ENCODE measurements at places on chromosomes 13 and 19.

DNA sequence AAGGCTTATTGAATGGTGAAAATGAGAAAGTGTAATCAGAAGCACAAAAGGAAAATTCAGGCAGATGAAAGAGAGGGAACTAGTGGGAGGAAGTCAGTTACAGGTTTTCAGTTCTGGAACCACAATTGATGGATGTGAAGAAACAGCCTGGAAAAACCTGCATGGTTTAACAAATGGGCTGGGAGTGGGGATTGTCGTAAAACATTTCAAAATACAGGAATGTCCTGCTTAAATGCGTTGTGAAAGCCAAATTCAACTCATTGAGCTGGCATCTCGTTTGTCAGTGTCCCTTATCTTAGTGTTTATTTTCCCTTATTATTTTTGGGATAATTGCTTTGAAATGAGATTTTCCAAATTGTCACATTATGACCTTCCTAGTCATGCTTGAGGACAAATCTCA lies 106.5 kb upstream of the RFC3 start:
- DNase-seq, result no peak

- peak; percentile 80 for DNase-seq
Observed at GRCh38 chr13:41458761-41459431, 1.5 kb downstream of the RGCC start.

DNA sequence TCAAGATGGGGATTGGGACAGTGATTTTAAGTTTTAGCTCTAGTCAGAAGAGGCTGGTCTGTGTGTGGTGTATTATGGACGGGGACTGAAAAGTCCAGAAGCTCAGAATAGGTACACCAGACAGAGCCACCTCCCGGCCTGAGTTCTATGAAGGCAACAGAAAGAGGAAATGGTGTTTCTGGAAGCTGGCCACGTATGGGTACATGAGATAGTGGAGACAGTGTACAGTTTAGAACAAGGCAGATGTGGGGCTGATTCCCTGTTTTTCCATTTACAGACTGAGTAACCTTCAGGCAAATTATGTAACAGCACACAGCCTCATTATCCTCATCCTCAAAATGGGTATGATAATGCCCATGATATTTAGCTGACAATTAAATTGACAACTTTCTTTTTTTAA lies 1.3 kb downstream of the ZNF175 start:
- no peak for DNase-seq

- no peak for DNase-seq
Observed at GRCh38 chr19:39078436-39079200, 5.5 kb upstream of the ACP7 start.

- DNase-seq, result no peak
Observed at GRCh38 chr19:13505164-13505695, 1.0 kb downstream of the CACNA1A start.

DNA sequence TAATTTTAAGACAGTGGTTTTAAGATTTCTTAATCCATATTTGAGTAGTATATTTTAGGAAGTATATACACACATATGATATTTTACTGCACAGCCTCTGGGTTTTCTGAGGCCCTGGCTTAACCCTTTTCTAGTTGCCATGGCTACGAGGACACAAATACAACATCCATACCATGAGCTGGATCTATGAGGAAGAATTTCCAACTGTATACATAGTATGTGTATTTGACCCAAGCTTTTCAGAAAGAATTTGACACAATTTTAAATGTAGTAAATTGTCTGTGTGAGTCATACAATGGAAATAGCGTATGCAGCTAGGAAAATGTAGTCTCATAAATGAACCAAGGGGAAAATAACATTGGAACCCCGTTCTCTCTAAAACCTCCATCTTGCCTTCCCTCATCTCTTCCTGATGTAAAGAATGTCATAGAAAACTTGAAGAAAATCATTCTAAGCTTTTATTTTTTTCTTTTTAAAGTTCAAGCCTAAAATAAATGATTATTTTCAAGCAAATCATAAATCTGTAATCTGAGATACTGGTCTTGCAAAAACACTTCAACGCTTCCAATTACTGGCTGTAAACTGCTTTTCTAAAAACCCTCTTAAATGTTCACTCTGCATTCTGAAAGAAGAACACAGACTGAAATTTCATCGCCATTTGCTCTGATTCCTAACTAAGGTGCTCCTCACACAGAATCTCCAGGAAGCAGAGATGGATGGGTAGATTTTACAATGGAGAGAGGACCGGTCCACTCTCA lies 172.4 kb downstream of the LACC1 start:
- DNase-seq, result no peak

- peak; percentile 94 for DNase-seq
Observed at GRCh38 chr19:55080968-55081769, 5.5 kb downstream of the EPS8L1 start.

DNA sequence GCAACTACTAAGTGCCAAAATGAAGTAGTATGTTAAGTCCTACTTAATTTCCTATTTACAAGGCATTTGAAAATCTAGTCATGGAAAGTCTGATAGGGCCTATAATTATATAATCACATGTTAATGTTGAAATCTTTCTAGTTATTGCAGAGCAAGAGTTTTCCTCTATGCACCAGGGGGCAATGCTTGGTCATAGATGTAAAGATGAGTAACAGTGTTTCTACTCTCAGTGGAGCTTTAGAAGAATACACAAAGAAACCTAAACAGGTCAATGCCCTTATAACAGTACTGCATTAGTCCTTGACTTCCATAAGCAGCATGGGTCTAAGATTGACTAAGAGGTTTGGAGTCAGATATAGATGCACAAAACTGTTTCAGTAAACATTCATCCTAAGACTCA lies 218.7 kb downstream of the KCTD12 start:
- no peak for DNase-seq

DNA sequence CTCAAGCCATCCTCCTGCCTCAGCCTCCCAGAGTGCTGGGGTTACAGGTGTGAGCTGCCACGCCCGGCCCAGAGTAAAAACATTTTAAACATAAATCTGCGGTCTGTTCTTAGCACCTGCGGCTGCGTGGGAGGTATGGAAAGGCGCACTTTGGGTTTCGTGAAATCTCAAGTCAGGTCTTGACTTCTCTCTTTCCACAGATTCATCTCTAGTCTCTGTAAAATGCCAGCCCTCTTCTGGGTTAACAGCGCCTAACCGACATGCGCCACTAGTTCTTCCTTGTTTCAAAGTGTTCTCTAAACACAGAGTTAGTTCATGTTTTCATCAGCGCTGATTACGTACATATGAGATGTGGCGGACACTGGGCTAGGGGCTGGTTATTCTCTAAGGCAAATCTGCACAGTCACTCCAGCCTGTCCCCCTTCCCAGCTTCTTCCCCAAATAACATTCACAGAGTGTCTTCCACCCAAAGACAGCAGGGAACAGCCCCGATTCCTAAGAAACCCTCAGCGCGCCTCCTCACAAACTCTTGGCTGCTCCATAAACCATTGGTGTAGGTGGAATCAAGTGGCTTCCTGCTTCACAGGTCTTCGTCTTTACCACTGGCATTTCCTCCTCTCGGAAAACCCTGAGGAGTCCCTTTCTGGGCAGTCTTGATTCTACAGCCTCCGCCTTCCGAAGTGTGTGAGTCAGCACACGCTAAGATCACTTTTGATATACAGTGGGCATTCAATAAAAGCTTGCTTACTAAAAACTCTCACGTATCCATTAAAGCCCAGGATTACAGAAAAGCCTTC lies 1.4 kb downstream of the PARP4 start:
- peak; percentile 84 for DNase-seq

DNA sequence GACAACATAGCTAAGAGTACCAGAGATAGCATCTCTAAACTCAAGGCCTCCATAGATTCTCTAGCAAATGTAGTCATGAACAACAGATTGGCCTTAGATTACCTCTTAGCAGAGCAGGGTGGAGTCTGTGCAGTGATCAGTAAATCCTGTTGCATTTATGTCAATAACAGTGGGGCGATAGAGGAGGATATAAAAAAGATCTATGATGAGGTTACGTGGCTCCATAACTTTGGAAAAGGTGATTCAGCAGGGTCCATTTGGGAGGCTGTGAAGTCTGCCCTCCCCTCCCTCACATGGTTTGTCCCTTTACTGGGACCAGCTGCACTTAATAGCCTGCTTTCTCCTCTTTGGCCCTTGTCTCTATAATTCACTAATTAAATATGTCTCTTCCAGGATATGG lies 1.4 kb downstream of the ERVV-1 start:
- no peak for DNase-seq

DNA sequence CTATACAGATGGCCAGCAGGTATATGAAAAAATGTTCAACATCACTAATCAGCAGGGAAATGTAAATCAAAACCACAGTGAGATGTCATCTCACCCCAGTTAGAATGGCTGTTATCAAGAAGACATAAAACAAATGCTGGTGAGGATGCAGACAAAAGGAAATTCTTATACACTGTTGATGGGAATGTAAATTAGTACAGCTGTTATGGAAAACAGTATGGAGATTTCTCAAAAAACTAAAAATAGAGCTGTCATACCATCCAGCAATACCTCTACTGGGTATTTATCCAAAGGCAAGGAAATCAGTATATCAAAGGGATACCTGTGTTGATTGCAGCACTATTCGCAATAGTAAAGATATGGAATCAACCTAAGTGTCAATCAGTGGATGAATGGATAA lies 22.9 kb downstream of the COG3 start:
- DNase-seq, result no peak

GRCh38 chr19:46503848-46504453 lies 8.3 kb upstream of the PNMA8B start:
- no peak for DNase-seq

GRCh38 chr19:45306518-45307027 lies 16.1 kb downstream of the CKM start:
- DNase-seq, result no peak

DNA sequence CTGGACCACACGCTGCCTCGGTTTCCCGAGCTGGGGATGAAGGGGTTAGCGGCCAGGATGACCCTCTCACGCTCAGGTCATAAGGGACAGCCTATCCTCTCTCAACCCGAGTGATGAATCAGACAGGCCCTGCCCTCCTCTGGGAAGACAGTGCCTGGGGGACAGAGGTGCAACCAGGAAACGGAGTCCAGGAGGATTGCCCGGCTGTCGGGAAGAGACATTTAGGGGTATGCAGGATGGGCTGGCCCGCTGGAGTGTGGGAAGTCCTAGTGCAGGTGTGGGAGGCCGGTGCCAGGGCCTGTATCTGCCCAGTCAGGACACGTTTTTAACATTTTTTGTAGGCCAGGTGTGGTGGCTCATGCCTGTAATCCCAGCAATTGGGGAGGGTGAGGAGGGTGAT lies 8.3 kb downstream of the LSM7 start:
- DNase-seq, result no peak

GRCh38 chr19:45160870-45161737 lies at the start of gene NKPD1:
Gene NKPD1 (minus strand): TSS chr19:45160982. CDS start chr19:45160150, 832 bp downstream.
- no peak for DNase-seq

DNA sequence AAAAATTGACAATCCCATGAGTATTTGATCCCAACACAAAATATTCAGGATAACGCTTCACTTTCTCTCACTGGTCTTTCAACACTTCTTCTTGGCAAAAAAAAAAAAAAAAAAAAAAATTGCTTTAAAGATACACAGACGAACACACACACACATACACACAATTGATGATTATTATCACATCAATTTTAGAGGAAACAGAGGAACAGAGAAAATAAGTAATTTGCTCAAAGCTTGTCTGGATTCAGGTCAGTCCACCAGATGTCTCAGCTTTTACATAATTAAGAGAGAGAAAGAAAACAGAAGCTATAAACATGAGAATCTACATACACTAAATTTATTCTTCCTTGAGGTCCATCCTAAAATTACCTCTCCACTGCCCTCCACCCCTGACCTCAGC lies 183.4 kb downstream of the MZT1 start:
- no peak for DNase-seq

- DNase-seq, result no peak
Observed at GRCh38 chr19:49094505-49095482, 9.5 kb downstream of the SNRNP70 start.

DNA sequence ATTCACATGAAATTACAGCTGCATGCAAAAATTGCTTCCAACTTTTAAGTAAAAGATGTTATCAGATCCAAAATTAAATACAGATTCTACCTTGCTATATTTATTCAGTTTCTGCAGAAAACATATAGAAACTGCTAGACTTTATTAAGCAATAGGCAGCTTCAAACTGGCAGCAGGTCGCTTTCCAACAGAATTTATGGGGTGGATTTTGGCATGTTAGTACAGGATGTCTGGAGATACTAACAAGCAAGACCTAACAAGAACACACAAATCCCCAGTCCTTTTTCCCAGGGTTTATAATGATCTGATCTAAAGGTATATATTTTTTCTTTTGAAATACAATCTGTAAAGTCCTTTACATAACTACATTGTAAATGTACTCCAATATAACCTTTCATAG lies 27.5 kb downstream of the TBC1D4 start:
- DNase-seq, result no peak

- no peak for DNase-seq
Observed at GRCh38 chr19:50838239-50838638, 4.9 kb upstream of the KLK15 start.

DNA sequence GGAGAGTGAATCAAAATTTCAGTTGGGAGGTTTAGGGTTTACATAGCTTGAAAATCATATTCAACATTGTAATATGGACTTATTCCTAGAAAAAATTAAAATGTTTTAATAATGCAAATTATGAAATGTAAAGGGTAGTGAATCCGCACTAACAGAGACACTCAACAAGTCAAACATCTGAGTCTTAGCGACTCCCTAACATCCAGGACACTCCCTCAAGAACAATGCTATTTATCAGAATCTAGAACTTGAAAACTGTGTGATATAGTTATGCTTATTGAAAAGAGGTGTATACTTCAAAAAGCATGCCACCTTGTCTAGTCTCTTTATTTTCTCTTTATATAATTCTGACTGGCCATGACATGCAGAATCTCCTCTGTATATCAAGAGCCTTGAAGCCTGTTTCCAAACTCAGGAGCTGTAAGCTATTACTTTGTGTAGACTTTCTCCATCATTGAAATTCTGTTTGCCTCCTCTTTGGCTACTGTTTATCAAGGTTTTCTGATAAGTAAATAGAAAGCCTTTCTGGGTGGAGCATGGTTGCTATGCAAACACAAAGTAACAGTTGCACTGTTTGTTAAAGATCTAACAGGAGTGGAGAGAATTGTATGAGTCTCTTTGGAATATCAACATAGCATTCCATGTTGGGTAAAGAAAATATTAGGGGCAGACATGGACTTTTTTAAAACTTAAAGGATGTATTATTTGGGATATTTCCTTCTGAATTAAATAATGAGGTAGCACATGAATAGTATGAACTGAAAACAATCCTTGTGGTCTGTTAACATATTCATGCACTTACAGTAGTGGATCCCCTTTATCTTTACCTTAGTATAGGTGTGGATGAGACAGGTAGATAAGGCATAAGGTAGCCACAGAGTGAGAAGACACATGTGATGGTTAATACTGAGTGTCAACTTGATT lies 56.4 kb upstream of the MBNL2 start:
- DNase-seq, result no peak

DNA sequence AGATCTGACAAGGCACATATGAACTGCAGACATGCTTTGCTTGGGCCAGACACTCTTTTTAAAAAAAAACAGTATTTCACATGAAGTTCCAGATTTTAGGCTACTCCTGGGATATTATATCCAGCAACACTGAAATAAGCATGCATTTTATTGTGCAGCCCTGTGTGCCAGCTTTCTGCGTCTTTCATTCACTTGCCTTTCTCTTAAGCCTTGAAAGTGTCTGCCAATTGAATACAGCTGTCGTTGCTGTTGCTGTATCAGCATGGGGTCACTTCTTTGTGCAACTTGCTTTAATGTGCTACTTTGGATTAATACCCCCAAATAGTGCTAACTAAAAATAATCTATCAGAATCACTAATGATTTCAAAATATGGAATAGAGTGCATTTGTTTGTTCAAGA lies 657.8 kb downstream of the SLITRK6 start:
- DNase-seq, result no peak

GRCh38 chr19:35317464-35318043 lies 11.4 kb upstream of the CD22 start:
- DNase-seq, result no peak

GRCh38 chr13:44013758-44014291 lies 134.1 kb downstream of the LACC1 start:
- DNase-seq, result no peak

Data from activated CD4-positive, alpha-beta T cell treated with anti-CD3 and anti-CD28 coated beads for 48 hours (primary cell).